ENCODE measurements at places on chromosomes 7 and 10.

- H3K36me3 ChIP-seq: peaks cover 1% of the 10 kb centered on the region
- H3K27ac ChIP-seq: no peak overlapping the region
- peaks cover 56% of the 10 kb centered on the region for H3K4me1 ChIP-seq
- no peak for DNase-seq
- H3K4me3 ChIP-seq: peak overlapping the region; percentile 58
Measured at GRCh38 chr10:44976352-44977198, 2.0 kb downstream of the DEPP1 start.

DNA sequence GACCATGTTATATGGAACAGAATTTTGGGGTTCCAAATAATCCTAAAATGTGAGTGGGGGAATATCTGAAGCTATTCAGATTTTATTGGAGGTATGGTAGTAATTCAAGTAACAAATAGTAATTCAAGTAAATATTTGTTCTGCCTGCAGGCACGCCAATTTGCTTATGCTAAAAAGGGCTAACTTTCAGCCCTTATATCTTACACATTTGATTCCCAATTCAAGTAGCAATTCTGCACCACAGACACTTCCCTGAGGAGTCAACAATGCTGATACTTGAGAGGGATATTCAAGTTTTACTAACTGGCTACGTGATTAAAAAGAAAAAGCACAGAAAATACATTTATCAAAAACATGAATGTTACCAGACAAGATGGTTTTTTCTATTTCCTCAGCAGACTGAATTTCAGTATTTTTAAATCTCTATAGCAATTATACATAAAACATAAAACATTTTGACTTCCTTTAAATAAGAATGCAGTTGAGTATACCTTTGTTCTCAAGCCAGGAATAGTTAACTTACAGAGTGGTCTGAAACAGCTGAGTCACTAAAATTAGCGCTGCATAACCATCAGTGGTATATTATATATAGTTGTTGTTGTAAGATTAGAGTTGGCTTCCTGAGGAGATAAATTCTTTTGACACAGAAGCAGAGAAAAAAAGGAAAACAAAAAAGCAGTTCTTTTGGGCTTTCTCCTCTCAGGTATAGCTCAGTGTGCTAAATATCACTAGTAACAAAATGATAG is 33.9 kb downstream of the MTPN start:
- H3K4me3 ChIP-seq: no peak overlapping the region
- H3K36me3 ChIP-seq: peaks cover 3% of the 10 kb centered on the region
- H3K27me3 ChIP-seq: no peaks in the 10 kb centered on the region
- H3K27ac ChIP-seq: no peak overlapping the region

- DNase-seq: no peak
- peaks cover 26% of the 10 kb centered on the region for H3K36me3 ChIP-seq
- no peak overlapping the region for H3K27ac ChIP-seq
- no peak overlapping the region for H3K4me3 ChIP-seq
Measured at GRCh38 chr7:778271-778967, 51.3 kb upstream of the PRKAR1B start.

DNA sequence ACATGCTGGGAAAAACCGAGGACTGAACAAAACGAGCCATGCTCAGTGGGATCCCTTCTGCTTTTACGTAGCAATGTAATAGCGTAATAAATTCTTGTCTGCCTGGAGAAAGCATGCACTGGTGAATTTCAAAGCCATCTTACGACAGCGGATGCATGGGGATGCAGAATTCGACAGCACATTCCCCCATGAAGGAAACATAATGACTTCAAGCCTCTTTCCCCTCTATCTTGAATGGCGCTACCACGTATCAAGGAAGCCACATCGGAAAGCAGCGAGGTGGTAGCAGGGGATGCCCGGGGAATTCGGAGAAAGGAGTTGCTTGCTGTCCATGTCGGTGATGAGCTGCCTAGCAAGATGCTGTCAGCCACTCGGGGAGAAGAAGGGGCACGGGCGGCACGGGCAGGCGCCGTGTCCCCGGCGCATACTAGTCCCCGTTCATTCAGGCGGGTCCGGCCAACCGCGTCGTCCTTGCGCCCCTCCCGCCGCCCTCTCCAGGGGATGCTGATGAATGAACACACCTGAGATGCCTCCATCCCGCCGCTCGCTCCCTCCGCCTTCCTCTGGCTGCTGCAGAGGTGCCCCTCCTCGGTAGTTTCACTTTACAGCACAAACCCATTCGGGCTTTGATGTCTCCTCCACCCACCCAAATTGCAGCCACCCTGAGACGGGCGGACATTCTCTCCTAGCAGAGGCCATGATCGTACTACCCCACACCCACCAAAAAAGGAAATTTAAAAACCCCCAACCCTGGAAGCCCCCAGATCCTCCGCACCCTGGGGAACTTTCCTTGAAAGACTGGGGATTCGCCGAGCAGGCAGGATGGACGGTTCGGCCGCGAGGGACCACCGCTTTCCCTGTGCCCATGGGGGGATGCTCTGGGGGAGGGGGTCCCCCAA is 644 bp downstream of the SORBS1 start:
- H3K36me3 ChIP-seq: no peaks in the 10 kb centered on the region
- H3K27me3 ChIP-seq: peaks cover 47% of the 10 kb centered on the region
- H3K27ac ChIP-seq: peak overlapping the region; percentile 98
- H3K4me3 ChIP-seq: peak overlapping the region; percentile 96

GRCh38 chr7:138607216-138608126 is 93.7 kb downstream of the SVOPL start:
- H3K27ac ChIP-seq: peak overlapping the region; percentile 94
- H3K27me3 ChIP-seq: no peaks in the 10 kb centered on the region
- no peak for DNase-seq
- H3K4me3 ChIP-seq: peak overlapping the region; percentile 9

DNA sequence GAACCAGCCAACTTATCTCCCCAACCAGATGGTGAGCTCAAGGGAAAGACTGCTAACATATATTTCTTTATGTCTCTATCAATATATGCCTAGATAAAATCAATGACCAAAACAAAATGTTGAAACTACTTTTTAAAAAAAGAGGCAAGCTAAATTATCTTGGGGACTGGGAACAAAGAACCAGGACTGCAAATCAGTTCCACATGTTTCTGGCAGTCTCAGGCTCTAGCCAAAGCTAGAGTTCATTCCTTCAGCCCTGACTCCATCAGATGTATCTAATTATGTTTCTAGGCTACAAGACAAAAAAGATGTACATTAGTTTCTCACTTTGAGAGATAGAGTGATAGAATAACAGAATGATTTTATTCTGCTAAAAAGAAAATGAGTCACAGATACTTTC is 1290.3 kb upstream of the SORCS1 start:
- no peaks in the 10 kb centered on the region for H3K27me3 ChIP-seq
- DNase-seq: no peak
- H3K27ac ChIP-seq: no peak overlapping the region
- H3K4me1 ChIP-seq: peaks cover 3% of the 10 kb centered on the region

DNA sequence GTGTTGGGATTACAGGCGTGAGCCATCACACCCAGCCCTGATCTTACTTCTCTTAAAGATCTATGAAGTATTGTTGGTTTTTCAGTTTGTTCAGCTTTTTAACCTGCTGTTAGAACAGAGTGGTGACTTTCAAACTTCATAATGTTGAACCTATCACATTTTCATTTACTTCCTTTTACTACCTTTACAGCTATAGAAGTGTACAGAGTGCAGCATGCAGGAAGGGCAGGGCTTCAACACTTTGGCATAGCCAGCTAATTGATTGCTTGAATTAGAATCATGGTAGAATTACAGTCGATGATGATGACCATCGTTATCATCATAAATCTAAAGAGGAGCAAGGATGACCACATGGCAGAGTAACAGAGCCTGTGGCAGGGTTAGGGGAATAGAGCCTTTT is 55.5 kb downstream of the AOAH start:
- peaks cover 9% of the 10 kb centered on the region for H3K4me1 ChIP-seq
- no peak for DNase-seq
- peaks cover 13% of the 10 kb centered on the region for H3K36me3 ChIP-seq
- H3K27ac ChIP-seq: no peak overlapping the region
- no peaks in the 10 kb centered on the region for H3K27me3 ChIP-seq

- H3K4me1 ChIP-seq: peaks cover 4% of the 10 kb centered on the region
- no peaks in the 10 kb centered on the region for H3K36me3 ChIP-seq
- H3K4me3 ChIP-seq: peak overlapping the region; percentile 60
Measured at GRCh38 chr7:1669064-1669951, 769 bp upstream of the ELFN1 start.

DNA sequence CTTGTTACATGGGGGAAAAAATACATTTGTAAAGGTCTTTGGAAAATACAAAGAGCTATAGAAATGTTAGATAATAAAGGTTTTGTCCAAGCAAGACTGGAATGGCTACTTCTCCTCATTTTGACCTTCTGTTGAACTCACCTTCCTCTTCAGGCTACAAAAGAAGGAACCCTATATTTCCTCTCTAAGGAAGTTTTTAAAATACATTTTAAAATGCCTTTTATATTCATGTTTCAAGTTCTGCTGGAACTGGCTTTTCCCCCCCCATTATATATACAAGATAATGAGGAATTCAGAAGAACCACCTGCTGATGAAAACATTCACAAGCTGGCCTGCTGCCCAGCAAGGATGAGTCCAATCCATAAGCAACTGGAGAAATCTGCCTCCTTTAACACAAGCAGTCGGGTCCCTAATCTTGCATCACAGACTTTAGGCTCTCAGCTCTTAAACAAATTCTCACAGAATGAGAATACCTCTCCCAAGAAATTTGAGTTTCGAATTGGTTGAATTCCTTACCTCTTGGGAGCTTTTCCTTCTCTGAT is 44.6 kb downstream of the MTERF1 start:
- peaks cover 5% of the 10 kb centered on the region for H3K4me1 ChIP-seq
- H3K27me3 ChIP-seq: no peaks in the 10 kb centered on the region
- H3K27ac ChIP-seq: no peak overlapping the region
- no peaks in the 10 kb centered on the region for H3K36me3 ChIP-seq
- no peak for DNase-seq

- H3K4me3 ChIP-seq: no peak overlapping the region
- peak; percentile 70 for DNase-seq
- no peak overlapping the region for H3K27ac ChIP-seq
- no peaks in the 10 kb centered on the region for H3K36me3 ChIP-seq
- peaks cover 30% of the 10 kb centered on the region for H3K27me3 ChIP-seq
- H3K4me1 ChIP-seq: no peaks in the 10 kb centered on the region
Measured at GRCh38 chr7:45259966-45260646, 102.5 kb downstream of the RAMP3 start.
